Fibroblast of pulmonary artery (primary cell): ENCODE measurements at places on chromosomes 3 and 15.

GRCh38 chr3:194690501-194691372 lies 5.1 kb downstream of the FAM43A start:
- DNase-seq = peak; percentile 55

DNA sequence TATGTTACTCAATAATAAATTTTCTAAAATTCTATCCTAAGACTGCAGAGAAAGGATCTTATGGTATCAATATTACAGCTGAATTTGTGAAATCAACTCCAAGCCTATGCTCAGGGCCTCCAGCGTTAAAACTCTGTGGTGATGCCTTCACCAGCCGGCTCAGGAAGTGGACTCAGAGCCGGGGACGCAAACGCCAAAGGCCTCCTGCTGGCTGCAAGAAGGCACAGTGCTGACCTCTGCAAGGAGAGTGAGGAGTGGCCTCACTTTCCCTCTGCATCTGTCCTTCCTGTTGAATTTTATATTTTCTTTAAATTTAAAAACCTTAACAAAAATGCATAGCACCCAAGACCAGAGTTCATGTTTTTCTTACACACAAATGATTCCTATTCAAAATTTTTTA lies 48.5 kb downstream of the HERC2 start:
- DNase-seq = peak; percentile 49

- DNase-seq = peak; percentile 69
These were observed 69.7 kb upstream of the LRRFIP2 start for GRCh38 chr3:37243820-37244748.

GRCh38 chr3:8622873-8623691 lies 21.5 kb downstream of the SSUH2 start:
- DNase-seq = peak; percentile 72

GRCh38 chr15:70165716-70166284 lies 68.1 kb upstream of the TLE3 start:
- DNase-seq = no peak

DNA sequence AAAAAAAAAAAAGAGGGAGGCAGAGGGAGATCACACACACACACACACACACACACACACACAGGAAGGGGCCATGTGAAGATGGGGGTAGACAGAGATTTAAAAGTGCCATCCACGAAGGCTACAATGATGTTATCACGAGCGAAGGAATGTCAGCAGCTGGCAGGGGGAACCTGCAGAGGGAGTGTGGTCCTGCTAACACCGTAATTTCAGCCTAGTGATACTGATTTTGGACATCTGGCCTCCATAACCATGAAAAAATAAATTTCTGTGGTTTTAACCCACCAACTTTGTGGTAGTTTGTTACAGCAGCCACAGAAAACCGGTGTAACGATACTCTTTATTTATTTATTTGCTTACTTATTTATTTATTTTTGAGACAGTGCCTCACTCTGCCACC lies 76.0 kb downstream of the TMCO5A start:
- DNase-seq = no peak

- DNase-seq = no peak
These were observed 54.5 kb upstream of the C3orf80 start for GRCh38 chr3:160170409-160171370.

GRCh38 chr15:90571063-90571541 lies 41.4 kb downstream of the CRTC3 start:
- no peak for DNase-seq

DNA sequence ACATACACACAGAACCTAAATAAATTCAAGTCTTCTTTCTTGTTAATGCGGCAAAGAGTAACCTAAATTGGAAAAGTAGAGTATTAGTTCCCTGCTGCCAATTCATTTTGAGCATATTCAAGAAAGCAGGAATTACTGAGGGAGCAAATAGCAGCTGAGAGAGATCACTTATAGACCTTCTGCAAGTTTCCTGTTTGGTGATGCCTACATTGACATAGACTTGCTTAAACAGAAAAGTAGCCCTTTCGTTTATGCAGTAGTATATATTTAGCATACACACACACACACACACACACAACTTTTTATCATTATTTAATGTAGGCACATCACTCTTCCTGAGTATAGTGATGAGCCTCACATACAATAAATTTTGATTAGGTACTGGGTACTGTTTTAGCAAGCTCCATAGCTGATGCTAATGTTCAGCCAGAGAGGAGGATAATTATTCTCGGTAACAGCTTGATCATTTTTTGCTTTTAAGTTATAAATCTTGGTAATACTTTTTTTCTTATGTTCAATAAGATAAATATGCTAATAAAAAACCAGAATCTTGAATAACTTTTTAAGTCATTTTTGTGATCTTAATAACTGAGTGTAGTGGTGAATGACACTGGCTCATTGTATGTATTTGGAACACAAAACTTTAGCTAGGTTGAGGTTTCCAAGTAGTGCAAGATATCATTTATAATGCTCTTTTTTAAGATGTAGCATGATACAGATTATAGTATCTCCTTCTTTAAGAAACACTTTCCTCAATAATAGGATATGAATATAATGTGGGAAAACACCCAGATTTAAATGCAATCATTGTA lies 174.7 kb downstream of the MBNL1 start:
- DNase-seq = peak; percentile 27

- no peak for DNase-seq
These were observed 262.9 kb downstream of the ERC2 start for GRCh38 chr3:56205406-56205805.

- DNase-seq = no peak
These were observed 91.3 kb downstream of the RAB11A start for GRCh38 chr15:65960586-65960985.

- peak; percentile 17 for DNase-seq
These were observed 213.9 kb upstream of the PFN2 start for GRCh38 chr3:150184426-150185071.

DNA sequence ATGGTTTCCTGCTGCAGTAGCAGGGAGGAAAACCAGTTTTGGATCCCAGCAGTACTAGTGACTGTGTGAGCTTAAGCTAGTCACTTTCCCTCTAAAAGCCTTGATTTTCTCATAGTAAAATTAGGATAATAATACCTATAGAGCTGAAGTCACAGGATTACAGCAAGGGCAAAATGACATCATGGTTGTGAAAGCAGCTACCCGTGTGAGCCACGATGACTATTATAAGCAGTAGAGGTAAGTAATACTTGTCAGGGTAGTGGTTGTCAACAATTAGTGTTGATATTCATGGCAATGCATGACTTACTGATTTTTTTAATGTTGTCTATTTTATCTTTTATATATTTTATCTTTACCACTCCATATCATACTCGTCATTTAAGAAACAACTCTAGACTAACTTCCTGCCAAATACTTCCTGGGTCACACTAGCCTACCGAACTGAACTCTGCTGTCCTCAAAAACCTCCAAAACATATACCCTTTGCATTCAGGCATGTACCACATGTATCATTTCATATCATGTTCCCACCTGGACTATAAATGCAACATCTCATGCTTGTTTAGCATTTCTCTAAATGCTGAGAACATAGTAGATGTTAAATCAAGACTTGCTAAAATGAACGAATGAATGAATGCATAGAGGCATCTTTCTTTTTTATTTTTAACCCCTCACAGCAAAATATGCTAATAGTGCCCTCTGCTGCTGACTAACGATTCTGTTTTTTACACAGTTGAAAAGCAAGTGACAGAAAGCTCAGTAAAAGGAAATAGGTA lies 172.6 kb downstream of the P3H2 start:
- DNase-seq = peak; percentile 54

DNA sequence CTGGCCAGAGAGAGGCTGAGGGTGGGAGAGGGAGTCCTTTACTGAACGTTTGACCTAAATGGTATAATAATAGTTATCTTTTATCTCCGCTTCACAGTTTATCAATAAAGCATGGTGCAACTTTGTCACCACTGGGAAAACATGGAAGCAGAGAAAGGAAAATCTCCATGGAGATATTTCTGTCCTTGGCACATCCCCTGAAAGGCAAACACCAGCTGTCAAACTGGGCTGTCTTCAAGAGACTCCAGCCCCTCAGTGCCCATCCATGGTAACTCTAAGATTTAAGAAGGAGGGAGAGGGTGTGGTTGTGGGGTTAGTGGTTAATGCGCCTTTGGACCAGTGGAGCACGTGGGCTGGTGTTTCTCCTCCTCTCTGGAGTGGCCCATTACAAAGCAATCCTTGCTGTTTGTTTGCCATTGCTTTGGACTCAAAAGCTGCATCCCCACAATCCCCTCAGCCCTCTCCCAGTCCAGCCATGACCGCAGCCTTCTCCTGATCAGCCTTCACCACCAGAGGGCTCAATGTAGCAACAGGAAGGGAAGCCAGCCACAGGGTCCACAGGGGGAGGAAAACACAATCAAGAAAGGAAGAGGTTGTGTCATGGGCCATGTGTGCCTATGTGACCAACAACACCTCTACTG lies 38.2 kb upstream of the FAM174B start:
- peak; percentile 32 for DNase-seq

DNA sequence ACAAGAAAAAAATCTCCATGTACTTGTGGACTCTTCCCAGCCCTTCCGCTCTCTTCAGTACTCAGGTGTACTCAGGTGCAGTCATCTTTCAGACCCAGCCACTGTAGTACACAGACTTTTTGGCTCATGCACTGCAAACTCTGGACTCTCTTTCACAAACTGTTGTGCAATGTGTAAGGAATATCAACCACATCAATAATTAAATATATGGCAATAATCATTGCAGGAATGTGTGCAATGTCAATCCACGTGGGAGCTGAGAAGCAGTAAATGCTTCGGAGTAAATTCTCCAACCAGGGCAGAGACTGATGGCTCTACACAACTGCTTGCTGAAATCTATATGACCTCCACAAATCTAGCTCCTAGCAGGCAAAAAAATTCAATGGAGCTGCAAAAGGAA lies 287.3 kb upstream of the COL8A1 start:
- DNase-seq = no peak

- peak; percentile 80 for DNase-seq
These were observed 124.6 kb downstream of the ARRDC4 start for GRCh38 chr15:98085003-98085639.

GRCh38 chr3:9226326-9226725 lies 23.1 kb downstream of the SRGAP3 start:
- peak; percentile 50 for DNase-seq

- no peak for DNase-seq
These were observed 3.0 kb upstream of the TFDP2 start for GRCh38 chr3:142152384-142152783.

DNA sequence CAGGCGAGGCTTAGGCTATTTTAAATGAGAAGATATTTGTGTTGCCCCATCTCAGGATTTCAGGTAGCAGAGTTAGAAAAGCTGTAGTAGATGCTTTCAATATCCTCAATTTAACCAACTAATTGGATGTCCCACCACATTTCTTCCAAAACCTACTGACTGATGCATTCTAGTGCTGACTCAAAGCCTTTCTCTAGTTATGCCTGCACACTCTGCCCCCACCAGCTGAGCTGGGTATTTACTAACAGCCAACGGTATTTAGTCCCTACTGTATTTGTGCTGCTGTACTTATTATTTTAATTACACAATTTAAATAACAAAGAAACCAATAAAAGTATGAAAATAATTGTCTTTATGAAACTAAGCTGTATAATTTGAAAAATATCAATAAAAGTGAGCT lies 139.5 kb downstream of the OSBPL10 start:
- no peak for DNase-seq

DNA sequence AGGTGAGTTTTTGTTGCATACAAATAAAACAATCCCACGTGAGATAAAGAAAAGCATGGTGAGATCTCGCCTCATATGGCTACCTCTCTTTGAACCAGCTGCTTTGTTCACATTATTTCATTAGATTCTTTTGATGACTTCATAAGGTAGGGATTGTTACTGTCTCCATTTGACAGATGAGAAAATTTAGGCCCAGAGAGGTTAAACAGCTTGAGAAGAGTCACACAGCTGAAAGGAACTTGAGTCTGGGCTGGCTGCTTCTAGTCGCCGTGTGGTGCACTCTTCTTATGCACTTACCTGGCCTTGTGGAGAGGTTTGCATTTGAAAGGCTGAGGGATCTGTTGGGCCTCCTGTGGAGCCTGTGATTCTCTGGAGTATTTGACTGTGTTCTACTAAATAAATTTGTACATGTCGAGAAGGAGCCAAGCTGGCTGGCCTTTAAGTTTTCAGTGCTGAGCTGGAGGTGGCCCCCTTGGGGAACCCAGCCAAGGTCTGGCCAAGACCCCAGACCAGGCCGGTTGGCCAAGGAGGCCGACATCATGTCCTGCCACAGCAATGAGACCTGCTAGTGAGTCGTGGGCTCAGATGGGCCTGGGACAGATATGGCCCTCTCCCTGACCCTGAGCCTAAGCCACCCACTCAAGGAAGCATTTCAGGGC lies 125.1 kb downstream of the SMAD6 start:
- no peak for DNase-seq

GRCh38 chr3:127803619-127804018 lies 18.7 kb downstream of the MGLL start:
- peak; percentile 85 for DNase-seq

GRCh38 chr15:101004500-101004899 lies 85.3 kb downstream of the LRRK1 start:
- no peak for DNase-seq

DNA sequence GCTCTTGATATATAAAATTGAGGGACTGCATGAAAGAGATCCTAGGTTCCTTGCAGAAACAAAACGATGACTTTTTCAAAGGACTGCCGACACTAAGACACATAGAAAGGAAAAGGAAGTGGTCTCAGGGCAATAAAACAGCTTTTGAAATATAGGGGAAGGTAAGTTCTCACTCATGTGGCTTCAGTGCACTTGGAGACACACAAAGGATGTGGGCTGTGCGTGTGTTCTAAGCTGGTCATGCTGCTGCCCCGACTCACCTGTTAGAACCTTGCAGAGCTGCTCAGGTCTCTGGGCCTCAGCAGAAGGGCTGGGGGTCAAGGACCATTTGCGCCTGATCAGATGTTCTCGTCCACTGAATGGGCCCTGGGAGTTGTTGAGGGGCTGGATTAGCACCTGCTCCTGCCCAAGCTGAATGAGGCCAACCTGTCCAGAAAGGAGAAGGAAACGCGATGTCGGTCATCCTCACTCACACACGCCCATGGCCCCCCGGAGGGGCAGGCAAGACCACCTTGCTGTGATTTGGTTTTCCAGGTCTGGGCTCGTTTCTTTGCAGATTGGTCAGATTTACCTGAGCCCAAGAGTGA lies 11.1 kb downstream of the ADAMTS17 start:
- no peak for DNase-seq

DNA sequence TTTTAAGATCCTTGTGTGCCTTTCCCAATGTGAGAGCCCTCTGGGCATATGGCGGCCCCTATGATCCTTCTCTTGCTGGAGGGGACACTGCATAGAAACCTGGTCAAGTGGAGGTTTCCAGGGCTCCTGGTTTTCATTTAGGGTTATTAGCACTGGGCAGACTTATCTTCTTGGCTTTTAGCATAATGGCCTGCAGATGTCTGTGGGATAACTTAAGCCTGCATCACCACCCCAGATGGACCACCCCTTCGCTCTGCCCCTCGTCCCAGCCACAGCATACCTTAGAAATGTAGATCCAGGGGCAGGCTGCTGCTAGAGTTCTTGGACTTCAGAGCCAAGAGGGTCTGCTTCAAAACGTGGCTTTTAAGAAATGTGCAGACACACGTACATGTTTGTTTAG lies 340.3 kb upstream of the CTDSPL start:
- DNase-seq = no peak

- peak; percentile 98 for DNase-seq
These were observed 413.9 kb downstream of the RBMS3 start for GRCh38 chr3:29694783-29695182.
